ENCODE measurements at places on chromosomes 13 and 19.

- no peak for DNase-seq
Observed at GRCh38 chr13:23673354-23673753, 103.1 kb downstream of the TNFRSF19 start.

GRCh38 chr13:112174476-112175110 is 107.6 kb downstream of the SOX1 start:
- no peak for DNase-seq

- DNase-seq = no peak
Observed at GRCh38 chr13:96398486-96398885, 308.6 kb downstream of the HS6ST3 start.

DNA sequence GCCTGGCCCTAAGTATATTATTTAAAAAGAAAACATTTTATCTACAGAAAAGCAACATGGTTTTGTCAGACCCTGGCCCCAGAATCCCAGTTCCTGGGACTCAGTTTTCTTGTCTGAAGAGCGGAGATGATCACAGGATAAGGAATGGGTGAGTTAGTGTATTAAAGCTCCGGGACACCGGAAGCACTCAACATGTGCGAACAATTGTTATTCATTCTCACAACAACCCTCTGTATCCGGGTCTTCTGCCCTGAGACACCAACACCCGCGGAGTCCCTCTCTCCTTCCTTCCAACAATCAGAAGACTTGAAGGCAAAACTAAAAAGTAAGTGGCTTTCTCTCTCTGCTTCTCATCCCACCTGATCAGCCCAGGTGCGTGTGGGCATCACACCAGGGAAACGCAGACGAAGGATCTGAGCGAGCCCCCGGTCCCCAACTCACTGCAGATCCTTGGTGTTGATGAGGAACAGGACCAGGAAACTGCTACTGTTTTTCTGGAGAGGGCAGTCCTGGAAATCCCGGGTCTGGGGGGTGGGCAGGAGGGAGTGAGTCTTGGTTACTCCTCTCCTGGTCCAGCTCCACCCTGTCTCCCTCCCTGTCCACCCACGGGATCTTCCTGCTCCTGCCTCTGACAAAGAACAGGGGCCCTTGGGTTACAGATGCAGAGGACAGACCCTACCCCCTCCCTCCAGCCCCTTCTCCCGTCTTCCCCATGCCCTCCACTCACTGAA is 2.0 kb downstream of the GPR108 start:
- DNase-seq = no peak

DNA sequence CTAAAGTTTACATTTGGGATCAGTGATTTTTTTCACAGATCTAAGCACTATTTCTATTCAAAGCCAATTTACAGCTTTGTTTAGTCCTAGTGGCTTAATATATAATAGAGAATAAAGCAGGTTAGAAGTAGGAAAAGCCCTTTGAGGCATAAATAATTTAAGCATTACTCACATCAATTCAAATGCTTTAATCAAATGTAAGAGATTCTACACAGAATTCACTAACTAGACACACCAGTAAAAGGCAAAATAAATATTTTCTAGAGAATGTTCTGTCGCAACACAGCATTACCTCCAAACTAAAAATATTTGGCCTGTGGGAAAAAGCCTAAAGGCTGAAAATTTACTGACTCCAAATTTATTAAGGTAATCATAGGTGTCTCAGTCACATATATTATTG is 31.3 kb downstream of the KCTD12 start:
- DNase-seq = no peak

DNA sequence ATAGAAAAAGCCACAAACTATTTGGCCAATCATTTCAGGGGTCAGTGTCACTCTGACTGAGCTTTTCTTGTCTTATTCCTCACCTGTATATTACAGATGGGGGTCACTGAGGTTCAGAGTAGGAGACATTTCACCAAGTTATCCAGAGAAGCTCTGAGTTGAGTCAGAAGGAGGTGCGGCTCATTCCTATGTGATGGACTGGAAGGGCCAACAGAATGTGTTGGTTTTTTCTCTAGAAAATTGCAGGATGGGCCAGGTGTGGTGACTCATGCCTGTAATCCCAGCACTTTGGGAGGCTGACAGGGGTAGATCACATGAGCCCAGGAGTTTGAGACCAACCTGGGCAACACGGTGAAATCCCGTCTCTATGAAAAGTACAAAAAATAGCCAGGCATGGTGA is 24.5 kb upstream of the ZNF83 start:
- no peak for DNase-seq

DNA sequence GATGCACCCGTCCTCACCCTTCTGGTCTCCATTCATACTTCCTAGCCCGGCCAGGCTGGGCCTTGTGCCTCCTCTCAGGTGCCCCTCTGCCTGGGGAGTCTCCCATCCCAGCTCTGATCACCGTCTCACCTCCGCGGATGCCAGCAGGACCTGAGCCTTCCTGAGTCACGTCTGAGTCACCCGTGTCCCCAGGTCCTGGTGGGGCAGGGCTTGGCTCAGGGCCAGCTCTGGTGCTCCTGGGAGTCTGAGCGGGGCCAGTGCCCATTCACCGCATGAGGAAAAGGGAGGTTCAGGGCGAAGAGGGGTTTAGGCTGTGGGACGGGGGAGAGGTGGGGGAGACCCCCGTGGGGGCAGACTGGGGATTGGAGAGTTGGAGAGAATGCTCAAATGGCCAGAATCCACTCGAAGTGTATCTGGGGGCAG is 593 bp downstream of the ATP8B3 start:
- no peak for DNase-seq

DNA sequence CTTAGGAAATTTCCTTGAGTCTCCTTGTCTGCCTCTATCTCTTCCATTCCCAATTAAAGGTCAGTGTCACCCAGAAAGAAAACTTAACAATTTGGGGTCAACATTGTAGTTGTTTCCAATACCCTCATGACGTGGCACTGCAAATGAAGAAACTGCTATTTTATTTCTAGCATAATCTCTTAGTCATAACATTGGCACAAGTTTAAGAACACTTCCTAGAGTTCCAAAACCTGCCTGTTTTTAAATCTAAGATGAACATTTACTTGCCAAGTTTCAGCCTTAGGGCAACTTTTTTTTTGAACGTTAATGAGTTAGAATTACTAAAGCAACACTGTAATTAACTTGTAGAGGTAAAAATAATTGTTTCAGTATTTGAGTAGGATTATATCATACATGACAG is 108.0 kb downstream of the LMO7 start:
- DNase-seq = no peak

GRCh38 chr19:44308011-44308410 is 3.2 kb upstream of the ZNF235 start:
- no peak for DNase-seq

GRCh38 chr19:38182536-38183210 is 41.3 kb downstream of the DPF1 start:
- no peak for DNase-seq

- DNase-seq = no peak
Observed at GRCh38 chr19:35013041-35013819, 13.1 kb downstream of the GRAMD1A start.

GRCh38 chr19:11626252-11626651 is 29.0 kb downstream of the ZNF627 start:
- DNase-seq = no peak

GRCh38 chr13:112940236-112940635 is 28.8 kb upstream of the MCF2L start:
- DNase-seq = no peak

GRCh38 chr13:97120346-97120745 is 101.8 kb upstream of the MBNL2 start:
- DNase-seq = no peak

DNA sequence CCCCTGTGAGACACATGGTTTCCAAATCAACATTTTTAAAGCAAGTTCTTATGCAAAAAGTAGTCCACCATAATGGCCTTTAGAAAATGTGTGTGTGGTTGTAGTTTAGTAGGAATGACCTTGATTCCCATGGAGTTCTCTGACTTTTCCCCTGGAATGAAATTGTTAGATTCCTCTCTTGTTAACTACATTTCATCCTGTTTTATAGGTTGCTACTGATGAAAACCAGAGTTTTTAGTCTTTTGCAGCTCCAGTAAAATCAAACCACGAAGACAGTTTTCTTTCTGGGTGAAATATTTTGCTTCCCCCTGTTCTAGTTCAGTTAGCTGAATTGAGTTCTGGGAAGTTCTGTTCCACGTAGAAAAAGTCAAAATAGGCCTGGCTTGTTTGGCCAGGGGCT is 107.7 kb downstream of the RAB20 start:
- DNase-seq = no peak

DNA sequence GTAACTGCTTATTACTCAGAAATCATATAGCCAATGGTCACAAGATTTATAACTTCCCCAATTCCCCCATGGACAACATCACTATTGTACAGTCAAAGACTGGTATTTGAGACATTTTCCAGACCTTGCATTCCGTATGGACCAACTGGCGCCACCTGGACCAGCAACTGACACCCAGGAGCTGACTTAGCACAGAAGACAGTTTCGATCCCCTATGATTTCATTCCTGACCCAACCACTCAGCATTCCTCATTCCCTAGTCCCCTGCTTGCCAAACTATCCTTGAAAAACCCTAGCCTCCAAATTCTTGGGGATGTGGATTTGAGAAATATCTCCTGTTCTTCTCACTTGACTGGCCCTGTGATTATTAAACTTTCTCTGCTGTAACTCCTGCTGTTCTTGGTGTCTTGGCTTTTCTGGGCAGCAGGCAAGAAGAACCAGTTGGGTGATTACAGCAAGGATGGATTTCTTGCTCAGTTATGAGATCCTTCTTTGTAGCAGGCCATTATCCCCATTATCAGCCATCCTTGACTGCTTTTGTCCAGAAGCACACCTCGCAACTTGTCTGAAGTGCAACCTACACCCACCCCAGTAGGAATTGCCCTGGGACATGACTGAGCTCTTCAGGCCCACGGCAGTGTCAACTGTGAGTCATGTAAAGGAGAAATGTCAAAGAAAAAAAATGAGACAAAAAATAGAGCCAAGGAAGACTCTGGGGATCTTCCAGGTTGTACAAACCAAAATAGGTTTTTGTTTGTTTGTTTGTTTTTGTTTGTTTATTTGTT is 13.7 kb upstream of the MAP3K10 start:
- DNase-seq = no peak

All from CMK (cell line).